ENCODE measurements at places on chromosomes 6 and 20.

DNA sequence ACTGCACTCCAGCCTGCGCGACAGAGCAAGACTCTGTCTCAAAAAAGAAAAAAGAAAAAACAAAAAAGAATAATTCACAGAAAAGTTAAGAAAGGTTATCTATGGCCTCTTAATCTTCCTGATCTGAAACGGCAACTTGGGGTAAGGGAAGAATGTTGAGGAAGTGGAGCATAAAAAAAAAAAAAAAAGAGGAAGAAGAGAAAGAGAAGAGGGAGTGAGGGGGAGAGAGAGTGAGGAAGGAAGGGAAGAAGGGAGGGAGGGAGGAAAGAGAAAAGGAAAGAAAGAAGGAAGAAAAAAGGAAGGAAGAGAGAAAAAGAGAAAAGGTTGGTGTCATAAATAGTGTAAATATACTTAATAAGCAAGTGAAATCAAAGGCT is 68.9 kb upstream of the NCOA3 start:
- H3K4me3 ChIP-seq = no peak overlapping the region
- H3K27me3 ChIP-seq = no peaks in the 10 kb centered on the region
- peaks cover 3% of the 10 kb centered on the region for H3K4me1 ChIP-seq
- H3K27ac ChIP-seq = peak overlapping the region; percentile 63
- no peaks in the 10 kb centered on the region for H3K36me3 ChIP-seq

GRCh38 chr6:137846772-137847313 is 20.2 kb upstream of the TNFAIP3 start:
- H3K27me3 ChIP-seq = no peaks in the 10 kb centered on the region
- peak; percentile 79 for DNase-seq
- H3K27ac ChIP-seq = no peak overlapping the region
- peaks cover 8% of the 10 kb centered on the region for H3K4me1 ChIP-seq
- H3K4me3 ChIP-seq = no peak overlapping the region

DNA sequence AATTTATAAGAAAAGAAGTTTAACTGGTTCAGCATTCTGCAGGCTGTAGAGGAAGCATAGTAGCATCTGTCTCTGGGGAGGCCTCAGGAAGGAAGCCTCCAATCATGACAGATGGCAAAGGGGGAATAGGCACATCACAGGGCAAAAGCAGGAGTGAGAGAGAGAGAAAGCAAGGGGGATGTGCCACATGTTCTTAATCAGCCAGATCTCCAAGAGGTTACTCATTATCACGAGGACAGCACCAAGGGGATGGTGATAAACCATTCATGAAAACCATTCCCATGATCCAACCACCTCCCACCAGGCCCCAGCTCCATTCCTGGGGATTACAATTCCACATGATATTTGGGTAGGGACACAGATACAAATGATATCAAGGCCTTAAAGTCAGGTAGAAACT is 217.5 kb upstream of the TCF21 start:
- no peak overlapping the region for H3K4me3 ChIP-seq
- DNase-seq = no peak
- H3K27me3 ChIP-seq = no peaks in the 10 kb centered on the region
- H3K36me3 ChIP-seq = no peaks in the 10 kb centered on the region

DNA sequence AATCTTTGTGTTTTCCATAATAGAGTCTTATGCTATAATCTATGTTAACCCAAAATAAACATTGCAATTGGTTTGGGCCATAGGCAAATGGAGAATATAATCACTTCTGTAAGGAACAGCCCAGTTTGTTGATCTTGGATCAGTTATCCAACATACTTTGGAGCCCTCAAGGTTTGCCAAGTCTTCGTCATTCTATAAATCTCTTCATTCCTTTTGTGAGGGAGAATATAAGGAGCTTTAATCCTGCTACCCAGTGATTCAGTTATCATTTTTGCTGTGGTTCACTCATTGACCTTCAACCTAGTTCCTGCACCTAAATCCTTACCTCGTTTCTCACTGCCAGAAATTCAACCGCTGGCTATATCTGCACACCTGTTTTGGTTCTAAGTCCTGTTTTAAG is 500.3 kb upstream of the PTCHD4 start:
- H3K4me3 ChIP-seq = no peak overlapping the region
- no peak for DNase-seq
- H3K36me3 ChIP-seq = no peaks in the 10 kb centered on the region
- no peak overlapping the region for H3K27ac ChIP-seq
- no peaks in the 10 kb centered on the region for H3K27me3 ChIP-seq

- peak overlapping the region; percentile 66 for H3K4me3 ChIP-seq
- H3K4me1 ChIP-seq = peaks cover 25% of the 10 kb centered on the region
- H3K36me3 ChIP-seq = no peaks in the 10 kb centered on the region
- H3K27me3 ChIP-seq = no peaks in the 10 kb centered on the region
Observed at GRCh38 chr6:156779206-156780094, 2.3 kb downstream of the ARID1B start.

DNA sequence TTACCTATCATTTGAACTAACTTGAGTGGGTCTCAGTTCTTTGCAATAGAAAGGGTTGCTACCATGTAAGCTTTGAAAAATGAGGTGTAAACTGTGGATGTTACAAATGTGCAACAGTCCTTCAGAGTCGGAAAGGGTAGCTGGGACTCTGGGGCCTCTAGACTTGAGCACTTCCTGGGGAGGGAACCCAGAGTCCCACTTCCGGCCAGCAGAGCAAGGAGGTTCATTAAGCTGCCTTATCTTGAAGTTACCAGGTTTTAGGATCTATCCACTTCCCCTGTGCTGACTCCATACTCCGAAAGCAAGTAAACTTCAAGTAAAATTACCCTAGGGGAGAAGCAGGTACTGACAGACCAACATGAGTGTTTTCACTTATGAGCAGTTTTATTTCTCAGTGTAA is 9.4 kb downstream of the TRIM10 start:
- H3K27me3 ChIP-seq = peaks cover 4% of the 10 kb centered on the region
- no peak for DNase-seq
- no peak overlapping the region for H3K27ac ChIP-seq
- no peaks in the 10 kb centered on the region for H3K36me3 ChIP-seq
- peaks cover 4% of the 10 kb centered on the region for H3K4me1 ChIP-seq
- no peak overlapping the region for H3K4me3 ChIP-seq

- no peak overlapping the region for H3K27ac ChIP-seq
- H3K27me3 ChIP-seq = peaks cover 21% of the 10 kb centered on the region
- H3K4me1 ChIP-seq = no peaks in the 10 kb centered on the region
- H3K4me3 ChIP-seq = no peak overlapping the region
- H3K36me3 ChIP-seq = no peaks in the 10 kb centered on the region
Observed at GRCh38 chr20:63124782-63125580, 91.0 kb downstream of the YTHDF1 start.

- H3K27me3 ChIP-seq = no peaks in the 10 kb centered on the region
- no peaks in the 10 kb centered on the region for H3K4me1 ChIP-seq
- no peak for DNase-seq
- H3K4me3 ChIP-seq = no peak overlapping the region
- no peaks in the 10 kb centered on the region for H3K36me3 ChIP-seq
Observed at GRCh38 chr20:14860410-14860814, 523.0 kb upstream of the FLRT3 start.

GRCh38 chr6:159941286-159942113 is 27.4 kb upstream of the IGF2R start:
- no peak overlapping the region for H3K4me3 ChIP-seq
- no peak overlapping the region for H3K27ac ChIP-seq
- no peak for DNase-seq
- no peaks in the 10 kb centered on the region for H3K27me3 ChIP-seq

DNA sequence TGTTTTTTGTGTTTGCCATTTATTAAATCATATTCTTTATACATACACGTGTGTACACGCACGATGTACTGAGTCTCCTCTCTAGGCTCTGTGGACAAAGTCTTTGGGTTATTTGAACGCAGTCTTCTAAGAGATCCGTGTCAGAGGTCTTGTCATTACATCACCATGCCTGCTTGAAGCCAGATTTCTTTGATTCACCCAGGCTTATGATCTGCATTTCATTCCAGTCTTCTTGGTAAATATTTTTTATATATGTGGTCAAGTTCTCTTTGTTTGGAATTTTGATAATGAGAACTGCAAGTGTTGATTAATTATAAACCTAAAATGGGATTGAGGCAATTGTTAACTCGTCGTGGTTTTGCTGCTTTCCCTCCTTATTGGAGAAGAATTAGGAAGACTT is 34.6 kb downstream of the KCNS1 start:
- peaks cover 16% of the 10 kb centered on the region for H3K36me3 ChIP-seq
- no peak overlapping the region for H3K4me3 ChIP-seq
- no peaks in the 10 kb centered on the region for H3K4me1 ChIP-seq
- no peak for DNase-seq

DNA sequence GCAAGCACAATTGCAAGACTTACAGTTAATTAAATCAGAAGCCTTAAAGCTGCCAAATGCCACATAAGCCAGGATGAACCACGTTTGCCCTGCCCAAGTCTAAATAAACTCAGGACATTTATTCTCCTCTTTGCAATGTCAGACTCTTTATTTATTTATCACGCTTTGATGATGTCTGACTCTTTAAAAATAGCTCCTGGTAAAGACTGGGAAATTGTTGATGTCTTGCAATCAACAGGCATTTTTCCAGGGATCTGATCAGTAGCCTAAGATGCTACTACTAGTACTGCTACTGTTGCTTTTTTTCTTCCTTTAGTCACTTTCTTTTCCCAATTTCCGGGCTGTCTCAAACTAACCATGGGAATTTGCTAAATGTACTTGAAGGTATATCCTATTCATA is 365.8 kb upstream of the MARCKS start:
- H3K4me3 ChIP-seq = no peak overlapping the region
- DNase-seq = no peak
- H3K27me3 ChIP-seq = no peaks in the 10 kb centered on the region
- H3K27ac ChIP-seq = no peak overlapping the region
- no peaks in the 10 kb centered on the region for H3K4me1 ChIP-seq

DNA sequence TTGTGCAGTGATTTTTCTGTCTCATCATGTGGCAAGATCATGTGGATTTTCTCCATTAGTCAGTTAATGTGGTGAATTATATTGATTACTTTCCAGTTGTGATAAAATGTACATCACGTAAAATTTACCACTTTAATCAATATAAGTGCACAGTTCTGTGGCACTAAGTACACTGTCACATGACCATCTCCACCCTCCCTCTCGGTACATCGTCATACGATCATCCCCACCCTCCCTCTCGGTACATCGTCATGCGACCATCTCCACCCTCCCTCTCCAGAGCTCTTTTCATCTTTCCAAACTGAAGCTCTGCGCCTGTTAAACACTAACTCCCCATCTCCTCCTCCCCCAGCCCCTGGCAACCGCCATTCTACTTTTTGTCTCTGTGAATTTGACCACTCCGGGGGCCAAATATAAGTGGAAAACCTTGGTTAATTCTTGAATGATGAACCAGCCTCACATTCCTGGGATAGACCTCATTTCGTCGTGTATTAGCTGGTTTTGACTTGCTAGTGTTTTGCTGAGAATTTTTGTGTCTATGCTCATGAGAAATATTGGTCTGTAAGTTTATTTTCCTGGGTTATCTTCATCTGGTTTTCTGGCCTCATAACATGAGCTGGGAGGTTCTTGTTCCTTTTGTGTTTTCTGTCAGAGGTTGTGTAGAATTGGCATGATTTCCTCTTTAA is 10.8 kb downstream of the NTSR1 start:
- H3K27me3 ChIP-seq = peaks cover 10% of the 10 kb centered on the region
- H3K27ac ChIP-seq = no peak overlapping the region
- no peaks in the 10 kb centered on the region for H3K36me3 ChIP-seq
- DNase-seq = no peak

GRCh38 chr20:43938932-43939761 is 24.5 kb downstream of the TOX2 start:
- H3K27me3 ChIP-seq = no peaks in the 10 kb centered on the region
- no peaks in the 10 kb centered on the region for H3K36me3 ChIP-seq
- H3K4me3 ChIP-seq = no peak overlapping the region

DNA sequence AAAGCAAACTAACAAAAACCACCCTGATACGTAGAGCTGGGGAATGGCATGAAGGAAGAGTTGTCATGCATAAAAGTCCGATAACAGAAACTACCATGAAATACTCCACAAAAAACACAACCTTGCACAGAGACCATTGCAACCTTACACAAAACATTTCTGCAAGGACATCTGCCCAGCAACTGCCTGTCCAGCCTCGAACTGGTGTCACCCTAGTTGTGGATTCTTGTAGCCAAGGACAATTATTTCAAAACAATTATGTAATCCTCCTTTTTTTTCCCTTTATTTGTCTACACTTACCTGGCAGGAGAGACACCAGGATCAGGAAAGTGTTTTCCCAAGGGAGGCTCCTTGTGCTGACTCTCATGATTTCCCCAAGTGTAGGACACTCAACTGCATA is 232.5 kb upstream of the SYNDIG1 start:
- H3K4me1 ChIP-seq = no peaks in the 10 kb centered on the region
- no peaks in the 10 kb centered on the region for H3K27me3 ChIP-seq
- H3K4me3 ChIP-seq = no peak overlapping the region

DNA sequence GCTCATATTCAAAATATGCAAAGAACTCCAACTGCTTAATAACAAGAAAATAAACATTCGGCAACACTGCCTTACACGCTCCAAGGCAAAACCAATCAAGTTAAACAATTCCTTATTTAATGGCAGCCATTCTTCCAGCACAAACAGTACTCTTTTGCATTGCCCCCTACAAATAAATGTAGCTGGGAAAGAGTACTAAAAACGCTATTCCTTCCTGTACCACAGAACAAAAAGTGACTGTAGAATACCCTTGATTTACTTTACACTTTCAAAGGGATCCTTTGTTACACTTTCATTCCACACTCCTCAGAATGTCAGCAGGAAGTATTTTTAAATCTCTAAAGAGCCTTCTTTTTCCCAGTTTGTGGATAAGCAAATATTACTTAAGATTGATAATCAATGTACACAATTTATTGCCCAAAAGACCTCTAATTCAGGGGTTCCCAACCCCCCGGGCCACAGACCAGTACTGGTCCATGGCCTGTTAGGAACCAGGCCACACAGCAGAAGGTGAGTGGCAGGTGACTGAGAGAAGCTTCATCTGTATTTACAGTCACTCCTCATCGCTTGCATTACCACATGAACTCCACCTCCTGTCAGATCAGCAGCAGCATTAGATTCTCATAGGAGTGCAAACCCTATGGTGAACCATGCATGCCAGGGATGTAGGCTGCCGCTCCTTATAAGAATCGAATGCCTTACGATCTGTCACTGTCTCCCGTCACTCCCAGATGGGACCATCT is 51.6 kb downstream of the MBOAT1 start:
- no peaks in the 10 kb centered on the region for H3K36me3 ChIP-seq
- H3K4me3 ChIP-seq = no peak overlapping the region
- DNase-seq = no peak
- H3K27me3 ChIP-seq = no peaks in the 10 kb centered on the region

GRCh38 chr6:75084872-75085381 is 120.9 kb downstream of the COL12A1 start:
- DNase-seq = peak; percentile 76
- H3K4me1 ChIP-seq = no peaks in the 10 kb centered on the region
- H3K27me3 ChIP-seq = peaks cover 7% of the 10 kb centered on the region
- H3K4me3 ChIP-seq = peak overlapping the region; percentile 31
- H3K27ac ChIP-seq = no peak overlapping the region

All from upper lobe of right lung (tissue), 1 donor.